Activated CD4-positive, alpha-beta T cell treated with anti-CD3 and anti-CD28 coated beads, Interleukin-2, amount 50 U/mL, for 1 hour (primary cell): ENCODE measurements at places on chromosomes 2 and 18.

DNA sequence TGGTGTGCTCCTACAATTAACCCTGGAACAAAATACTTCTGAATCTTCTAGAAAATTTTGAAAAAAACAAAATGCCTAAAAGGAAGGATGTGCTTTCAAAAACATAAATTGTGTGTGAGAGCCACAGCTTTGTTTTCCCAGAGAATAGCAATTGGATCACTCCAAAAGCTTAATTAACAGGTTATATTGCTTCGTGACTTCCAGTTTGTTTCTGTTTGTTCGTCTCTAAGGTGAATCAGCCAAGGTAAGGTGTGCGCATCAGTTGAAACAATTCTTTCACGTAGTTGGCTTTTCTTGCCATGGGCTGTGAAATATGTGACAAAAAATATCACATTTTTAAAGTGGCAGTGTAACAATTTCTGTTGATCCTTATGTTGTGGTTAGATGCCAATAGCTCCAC, 90.3 kb upstream of the BARD1 start:
- DNase-seq, result no peak

DNA sequence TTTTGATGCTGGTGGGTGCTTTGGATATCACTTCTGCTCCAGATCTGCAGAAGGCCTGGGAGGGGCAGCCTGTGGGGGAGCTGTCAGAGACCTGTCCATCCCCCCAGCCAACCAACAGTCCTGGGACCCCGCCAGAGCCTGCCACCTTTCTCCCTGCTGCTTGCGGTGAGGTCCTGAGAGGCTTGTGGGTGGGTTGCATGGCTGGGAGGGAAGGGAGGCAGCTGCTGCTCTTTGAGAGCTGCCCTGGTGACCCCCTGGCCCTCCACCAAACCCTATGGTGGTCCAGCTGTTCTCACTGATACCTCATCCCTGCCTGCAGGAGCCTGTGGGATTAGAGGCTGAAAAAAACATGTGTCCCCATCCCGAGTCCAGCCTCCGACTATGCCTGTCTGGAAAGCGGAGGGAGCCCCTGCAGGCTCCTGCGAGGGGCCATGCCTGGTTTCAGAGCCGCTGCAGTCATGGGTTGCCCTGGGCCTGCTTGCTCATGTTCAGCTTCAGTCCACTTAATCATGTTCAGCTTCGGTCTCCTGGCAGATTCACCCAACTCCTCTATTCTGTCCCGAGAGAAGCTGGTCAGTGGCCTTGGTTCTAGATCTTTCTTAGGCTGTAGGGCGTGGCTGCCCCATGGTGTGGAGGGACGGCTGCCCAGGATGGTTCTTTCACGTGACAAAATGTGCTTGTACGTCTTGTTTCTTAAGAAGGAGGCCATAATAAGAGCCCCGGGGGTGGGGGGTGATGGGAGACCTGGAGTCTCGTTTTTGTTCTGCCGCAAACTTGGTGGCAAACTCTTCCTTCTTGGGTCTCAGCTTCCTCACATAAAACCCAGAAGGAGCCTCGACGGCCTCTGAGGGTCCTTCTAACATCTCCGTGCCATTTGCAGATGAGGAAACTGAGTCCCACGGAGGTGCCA, 98.5 kb downstream of the CTIF start:
- no peak for DNase-seq

GRCh38 chr2:152585830-152586484, 131.3 kb downstream of the PRPF40A start:
- no peak for DNase-seq

- DNase-seq, result no peak
These were observed 87.5 kb upstream of the COPS8 start for GRCh38 chr2:236998236-236998635.

GRCh38 chr2:204354442-204354856, 190.8 kb upstream of the PARD3B start:
- DNase-seq, result no peak

DNA sequence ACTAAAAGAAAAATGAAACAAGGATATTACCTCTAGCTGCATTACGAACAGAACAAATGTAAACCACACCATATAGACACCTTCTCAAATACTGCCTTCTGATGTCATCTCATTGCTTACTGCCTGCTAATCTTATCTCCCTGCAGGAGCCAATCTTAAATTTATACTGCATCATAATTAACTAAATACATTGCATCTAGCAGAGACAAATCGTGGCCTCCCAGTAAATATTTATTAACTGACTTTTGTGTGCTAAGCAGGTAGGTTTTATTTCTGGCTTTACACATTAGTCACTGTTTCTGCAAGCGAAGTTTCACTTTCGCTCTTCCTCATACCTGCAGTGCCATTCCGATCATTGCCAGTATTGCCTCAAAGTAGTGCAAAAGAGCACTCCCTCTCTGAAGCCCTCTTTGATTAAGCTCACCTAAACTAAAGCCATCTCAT, 67.5 kb downstream of the SPATS2L start:
- DNase-seq, result no peak

DNA sequence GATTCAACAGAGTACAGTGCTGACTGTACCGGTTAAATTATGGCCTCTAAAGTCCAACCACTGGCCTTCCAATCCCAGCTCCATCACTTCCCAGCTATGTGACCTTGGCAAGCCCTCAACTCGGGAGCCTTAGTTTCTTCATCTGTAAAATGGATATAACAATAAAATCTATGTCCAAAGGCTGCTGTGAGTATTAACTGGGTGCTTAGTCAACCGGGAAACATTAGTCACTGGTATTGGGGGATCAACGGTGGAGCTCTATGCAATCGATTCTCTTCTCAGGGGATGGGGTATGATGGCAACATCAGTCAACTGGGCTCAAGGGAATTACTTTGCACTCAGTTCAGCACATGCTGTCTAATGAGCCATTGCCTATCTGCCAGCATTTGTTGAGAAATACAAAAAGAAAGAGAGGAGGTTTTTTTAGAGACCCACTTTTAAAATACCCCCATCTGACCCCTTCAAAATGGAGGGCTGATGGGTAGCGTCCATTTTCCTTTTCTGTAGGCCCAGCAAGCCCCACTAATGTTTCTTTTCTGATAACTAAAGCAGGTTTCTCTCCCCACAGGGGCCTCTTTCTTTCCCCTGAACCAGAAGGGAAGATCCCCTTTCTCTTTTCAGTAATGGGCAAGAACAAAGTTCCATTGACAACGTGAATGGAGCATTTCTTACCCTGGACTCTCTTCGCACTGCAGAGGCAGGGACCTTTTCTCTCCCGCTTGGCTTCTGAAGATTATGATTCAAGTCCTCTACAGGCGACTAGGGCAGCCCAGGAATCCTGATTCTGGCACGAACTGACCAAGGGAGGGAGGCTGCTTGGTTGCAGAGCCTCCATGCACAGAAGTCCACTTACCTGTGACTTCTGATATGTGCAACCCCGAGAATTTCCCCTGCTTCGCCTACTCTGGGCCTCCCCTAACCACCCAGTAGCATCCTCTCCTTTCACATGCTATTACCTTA, 8.7 kb upstream of the AGFG1 start:
- no peak for DNase-seq

GRCh38 chr18:75213611-75214331, 3.2 kb downstream of the TSHZ1 start:
- no peak for DNase-seq

- no peak for DNase-seq
These were observed 82.3 kb downstream of the PTH2R start for GRCh38 chr2:208488686-208489564.

DNA sequence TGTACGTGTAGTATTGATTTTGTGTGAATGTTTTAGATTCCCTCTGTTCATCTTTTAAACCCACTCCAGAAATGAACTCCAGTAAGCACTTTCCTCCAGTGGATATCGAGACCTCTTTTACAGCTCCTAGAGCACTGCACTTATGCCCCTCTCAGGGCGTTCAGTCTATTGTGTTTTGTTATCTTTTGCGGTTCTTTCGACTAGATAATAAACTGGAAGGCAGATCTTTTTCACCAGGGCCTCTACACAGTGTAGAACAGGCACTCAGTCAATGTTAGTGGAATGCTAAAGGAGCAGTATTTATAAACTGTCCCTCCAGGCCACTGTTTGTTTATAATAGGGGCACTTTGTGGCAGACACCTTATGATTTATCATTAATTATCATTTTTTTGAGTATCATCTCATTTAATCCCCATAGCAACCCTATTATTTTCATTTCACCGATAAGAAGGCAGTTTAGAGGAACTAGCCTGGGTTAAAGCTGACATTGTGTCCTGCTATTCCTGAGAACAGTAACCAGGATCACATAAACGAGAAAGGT, 742 bp upstream of the SOS1 start:
- no peak for DNase-seq

DNA sequence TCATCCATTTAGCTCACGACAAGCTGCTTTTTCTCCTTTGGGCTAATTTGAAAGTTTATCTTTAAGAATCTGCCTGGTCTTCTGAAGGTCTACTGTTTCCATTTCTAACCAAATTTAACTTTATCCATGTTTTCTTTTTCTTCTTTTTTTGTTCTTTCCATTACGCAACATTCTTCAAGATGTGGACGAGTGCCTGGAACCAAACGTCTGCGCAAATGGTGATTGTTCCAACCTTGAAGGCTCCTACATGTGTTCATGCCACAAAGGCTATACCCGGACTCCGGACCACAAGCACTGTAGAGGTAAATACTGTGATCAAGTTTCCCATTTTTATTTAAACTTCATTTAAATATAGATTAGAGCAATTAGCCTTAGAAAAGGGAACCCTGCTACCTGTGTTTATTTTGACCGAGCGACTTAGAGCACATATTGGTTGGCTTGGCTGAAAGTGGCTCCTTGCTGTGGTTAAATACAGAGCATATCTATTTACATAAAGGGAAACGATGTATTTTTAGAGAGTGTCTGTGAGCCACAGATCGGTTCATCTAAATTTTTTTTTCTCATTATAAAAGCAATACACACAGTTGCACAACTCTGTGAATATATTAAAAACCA, 183.4 kb upstream of the RASGRP3 start:
- DNase-seq, result no peak

DNA sequence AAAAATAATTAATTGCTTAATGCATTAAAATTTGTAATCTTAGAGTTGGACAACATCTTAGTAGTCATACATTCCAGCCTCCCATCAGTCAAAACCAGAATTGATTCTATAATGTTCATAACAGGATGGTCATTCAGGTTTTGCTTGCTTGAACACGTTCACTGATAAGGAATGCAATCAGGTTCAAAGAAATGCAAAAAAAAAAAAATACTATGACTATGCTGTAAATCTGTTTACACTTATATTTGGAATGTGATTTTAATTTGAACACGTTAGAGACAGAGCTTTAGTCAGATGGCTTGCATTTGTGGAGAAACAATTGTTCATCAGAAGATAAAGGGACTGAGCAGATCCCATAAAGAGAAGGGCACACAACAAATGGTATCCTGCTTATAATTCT, 131.3 kb upstream of the UNC80 start:
- no peak for DNase-seq

GRCh38 chr2:19357402-19358241, 801 bp downstream of the OSR1 start:
- peak; percentile 11 for DNase-seq

DNA sequence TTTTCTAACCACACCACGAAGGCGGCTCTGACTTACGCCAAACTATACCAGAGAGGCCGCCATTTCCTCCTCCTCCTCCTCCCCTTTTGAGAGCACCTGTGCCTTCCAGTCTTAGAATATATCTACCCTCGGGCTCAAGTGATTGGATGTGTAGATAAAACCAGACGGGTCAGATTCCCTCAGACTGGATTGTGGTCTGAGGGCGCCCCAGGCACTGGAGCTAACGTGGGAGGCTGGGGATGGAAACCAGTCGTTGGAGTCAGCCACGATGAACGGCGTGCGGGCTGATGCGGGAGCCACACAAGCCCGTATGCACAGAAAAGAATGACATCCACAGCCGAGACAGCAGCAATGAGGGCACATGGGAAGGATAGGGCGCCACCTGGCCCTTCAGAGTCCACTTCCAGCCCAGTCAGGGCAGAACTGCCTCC, 12.3 kb upstream of the ODC1 start:
- DNase-seq, result no peak

GRCh38 chr2:14632133-14632936, at the start of gene LRATD1:
Gene LRATD1, plus strand, starts transcription at chr2:14632717. Its CDS starts 1,263 bp downstream, at chr2:14633980.
- no peak for DNase-seq

DNA sequence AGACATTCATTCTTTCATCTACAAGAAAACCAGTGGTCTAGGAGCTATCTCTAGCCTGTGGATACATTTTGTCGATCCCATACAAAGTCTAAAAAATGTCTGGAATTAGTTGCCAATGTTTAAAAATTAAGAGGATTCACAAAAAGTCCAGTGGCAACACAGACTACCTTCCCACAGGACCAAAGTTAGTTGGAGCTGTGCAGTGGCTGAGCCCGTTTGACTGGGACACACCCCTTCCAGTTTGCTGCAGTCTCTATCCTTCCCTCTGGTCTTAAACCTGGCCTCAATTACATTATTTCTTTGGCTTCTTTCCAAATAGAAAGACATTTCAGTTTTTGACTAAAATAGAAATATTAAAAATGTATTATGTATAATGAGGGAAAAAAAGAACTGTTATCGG, 18.6 kb downstream of the SLC16A14 start:
- DNase-seq, result no peak

GRCh38 chr2:64681479-64681967, 27.8 kb upstream of the SERTAD2 start:
- DNase-seq, result no peak
